Hematopoietic multipotent progenitor cell (in vitro differentiated cells): ENCODE measurements at places on chromosomes 7 and 10.
A peak's percentile ranks its signal among the peaks of the same experiment; 100 is the strongest.

- no peak for DNase-seq
Observed at GRCh38 chr10:31657434-31657872, 271.2 kb downstream of the ARHGAP12 start.

DNA sequence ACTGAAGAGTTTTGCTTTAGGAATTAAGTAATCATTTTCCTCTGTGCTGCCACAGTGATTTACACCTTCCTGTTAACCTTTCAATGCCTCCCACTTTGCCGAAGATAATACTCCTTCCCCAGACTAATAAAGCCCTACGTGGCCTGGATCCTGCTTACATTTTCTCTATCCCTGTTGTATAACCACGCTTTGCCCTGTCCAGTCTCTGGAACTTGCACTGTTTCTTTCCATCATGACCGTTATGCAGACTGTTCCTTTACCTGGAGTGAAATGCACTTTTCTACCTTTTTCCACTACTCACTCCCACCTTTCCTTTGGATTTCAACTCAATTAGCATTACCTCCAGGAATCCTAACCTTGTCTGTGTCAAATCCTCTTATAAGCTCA is 154.4 kb downstream of the PRKG1 start:
- DNase-seq = no peak

- no peak for DNase-seq
Observed at GRCh38 chr7:56250135-56250534, 133.9 kb upstream of the NUPR2 start.

GRCh38 chr7:2450198-2451107 is 25.7 kb downstream of the GRIFIN start:
- DNase-seq = no peak

DNA sequence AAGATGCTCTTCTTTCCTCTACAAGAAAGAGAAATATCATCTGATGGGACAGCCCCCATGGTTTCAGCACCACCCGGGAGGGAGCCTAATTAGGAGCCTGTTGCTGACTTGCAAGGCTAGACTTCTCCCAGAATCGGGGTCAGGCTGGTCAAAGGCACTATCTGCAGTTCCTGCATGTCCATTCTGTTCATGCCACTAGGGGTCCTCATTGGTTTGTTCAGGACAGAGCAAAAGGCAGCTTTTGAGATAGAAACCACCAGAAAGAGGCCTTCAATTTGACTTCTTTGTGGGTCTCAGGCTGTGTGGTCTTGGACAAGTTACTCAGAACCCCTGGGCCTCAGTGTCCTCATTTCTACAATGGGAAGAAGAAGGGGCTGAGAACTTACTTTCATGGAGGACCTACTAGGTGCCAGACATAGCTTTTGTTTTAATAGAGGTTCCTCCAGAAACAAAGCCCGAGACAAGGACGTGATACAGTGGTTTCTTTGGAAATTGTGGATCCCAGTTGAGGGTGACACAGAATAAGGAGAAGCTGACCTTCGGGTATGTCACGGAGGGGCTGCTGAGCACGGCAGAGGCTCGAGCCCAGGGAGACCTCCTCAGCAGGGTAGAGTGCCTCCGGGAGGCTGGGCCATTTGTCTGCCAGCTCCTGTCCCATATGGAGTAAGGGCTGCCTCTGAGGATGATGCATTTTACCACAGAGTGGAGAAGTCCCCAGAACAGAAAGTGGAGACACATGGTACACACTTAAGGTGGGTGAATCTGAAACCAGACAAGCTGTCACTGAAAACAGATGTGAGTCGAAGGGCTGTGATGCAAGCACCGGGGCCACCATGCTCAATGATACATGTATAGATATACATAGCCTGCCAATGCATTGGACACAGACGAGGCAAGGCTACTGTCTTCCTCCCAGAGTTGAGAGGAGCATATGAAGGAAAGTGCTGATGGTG is 33.1 kb upstream of the NEUROD6 start:
- DNase-seq = peak; percentile 72

DNA sequence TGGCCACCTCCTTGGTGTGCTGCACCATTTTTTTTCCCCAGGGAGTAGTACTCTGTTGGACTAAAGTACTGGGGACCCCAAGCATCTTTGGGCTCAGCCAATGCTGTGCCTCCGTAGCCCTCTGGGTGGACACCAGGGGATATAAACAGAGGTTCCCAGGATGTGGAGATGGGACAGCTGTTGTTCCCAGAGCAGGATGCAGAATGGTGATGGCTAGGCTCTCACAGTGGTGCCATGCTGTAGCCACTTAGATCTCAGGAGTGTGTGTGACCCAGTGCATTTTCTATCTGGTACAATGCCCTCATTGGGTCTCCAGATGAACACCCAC is 50.9 kb upstream of the SCIN start:
- no peak for DNase-seq

- DNase-seq = no peak
Observed at GRCh38 chr7:126979722-126980121, 273.0 kb downstream of the GRM8 start.

DNA sequence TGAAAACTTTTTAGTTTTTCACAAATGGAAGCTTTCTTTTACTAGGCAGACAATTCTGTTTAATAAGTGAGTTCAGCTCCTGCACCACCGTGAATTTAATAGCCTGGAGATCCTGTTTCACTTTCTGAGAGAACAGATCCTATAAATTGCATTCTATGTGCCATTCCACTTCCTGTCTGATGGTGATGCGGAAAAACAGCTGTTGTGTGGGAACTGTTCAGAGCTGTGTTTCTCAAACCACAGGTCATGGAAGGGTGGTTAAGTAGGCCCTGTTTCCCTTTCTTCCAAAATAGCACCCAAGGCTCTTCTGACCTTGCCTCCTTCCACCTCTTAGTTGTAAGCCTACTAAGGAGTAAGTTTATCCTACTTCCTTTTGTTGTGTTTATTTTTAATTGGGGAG is 97.2 kb upstream of the DKK1 start:
- peak; percentile 84 for DNase-seq

DNA sequence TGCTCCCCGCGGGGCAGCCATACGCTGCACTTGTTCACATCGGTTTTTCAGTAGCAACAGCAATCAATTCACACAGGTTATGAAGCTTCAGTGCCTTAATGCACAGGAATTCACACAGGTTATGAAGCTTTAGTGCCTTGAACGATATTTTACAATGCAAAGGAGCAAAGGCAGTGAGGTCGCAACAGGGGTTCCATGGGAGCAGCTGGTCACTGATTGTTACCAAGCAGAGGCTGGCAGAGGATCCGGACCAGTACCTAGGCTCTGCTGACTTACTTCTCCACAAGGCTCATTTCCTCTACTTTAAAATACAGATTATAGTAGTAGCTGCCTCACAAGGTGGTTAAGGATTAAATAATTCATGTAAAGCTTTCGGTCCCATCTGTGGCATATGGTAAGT is 95.2 kb upstream of the ODAD2 start:
- DNase-seq = no peak

DNA sequence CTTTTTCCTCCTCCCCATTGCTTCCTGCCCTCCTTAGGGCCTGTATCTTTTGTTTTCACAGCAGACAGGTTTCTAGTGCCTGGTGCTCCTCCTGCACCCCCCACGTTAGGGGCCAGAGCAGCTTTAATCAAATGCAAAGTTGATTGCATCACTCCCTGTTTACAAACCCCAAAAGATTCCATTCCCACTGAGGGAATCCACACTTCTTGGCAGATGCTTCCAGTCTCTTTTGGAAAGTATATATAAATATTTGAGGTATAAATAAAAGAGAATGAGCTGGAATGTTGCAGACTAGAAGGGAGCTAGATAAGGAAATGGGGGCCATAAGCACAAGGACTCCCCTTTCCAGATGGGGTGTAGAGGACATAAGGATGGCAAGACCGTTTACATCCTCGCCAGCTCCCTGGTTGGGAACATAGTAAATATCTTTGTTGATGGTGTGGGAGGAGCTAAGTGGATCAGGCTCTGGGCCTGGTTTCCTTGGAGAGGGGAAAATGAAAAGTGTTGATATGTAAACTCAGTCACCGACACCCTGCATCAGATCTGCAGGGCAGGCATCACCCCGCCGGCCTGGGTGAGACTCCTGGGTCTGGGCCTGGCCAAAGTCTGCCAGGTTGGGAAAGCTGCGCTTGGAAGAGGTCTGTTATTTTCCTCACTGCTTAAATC is 6.2 kb downstream of the RARRES2 start:
- DNase-seq = no peak

DNA sequence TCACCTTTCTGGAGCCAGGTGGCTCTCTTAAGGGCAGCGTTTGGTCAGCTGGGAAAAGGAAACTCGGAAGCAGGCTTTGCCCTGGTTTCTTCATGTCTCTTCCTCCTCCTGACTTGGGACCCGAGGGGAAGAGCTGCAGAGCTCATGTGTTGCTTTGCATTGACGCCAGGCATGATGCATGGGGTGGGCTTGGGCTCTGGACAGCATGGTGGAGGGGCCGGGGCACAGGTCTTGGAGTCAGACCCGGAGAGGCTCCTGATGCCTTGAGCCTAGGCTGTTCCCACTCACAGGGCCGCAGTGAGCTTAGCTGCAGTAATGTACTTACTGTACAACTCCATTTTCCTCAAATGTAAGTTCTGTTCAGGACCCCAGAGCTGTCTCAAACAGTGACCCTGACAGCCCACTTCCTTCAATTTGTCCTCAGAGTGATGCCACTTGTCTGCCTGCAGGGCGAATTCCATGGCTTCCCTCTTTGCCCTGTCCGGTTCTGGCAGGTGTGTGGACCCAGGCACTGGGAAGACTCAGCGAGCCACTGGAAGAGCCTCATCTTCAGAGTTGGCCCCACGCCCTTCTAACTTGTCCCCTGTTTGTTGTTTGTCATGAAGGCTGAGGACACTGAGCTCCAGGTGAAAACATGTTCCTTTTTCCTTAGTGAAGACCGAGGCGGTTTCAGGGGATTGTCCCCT is 50.2 kb downstream of the ZNF467 start:
- no peak for DNase-seq

GRCh38 chr10:89426230-89426868 is 12.0 kb downstream of the IFIT5 start:
- DNase-seq = peak; percentile 33

DNA sequence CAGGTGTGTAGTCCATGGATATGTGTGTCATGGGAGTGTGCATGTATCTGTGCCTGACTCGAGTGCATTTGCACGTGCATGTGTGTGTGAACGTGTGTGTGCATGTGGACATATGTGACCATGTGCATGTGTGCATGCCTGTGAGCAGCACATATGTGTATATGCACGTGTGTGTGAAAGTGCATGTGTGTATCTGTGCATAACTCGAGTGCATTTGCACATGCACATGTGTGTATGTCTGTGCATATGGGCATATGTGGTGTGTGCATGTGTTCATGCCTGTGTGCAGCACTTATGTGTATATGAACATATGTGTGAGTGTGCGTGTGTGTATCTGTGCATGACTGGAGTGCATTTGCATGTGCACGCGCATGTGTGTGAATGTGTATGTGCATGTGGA is 35.2 kb upstream of the GNA12 start:
- no peak for DNase-seq

DNA sequence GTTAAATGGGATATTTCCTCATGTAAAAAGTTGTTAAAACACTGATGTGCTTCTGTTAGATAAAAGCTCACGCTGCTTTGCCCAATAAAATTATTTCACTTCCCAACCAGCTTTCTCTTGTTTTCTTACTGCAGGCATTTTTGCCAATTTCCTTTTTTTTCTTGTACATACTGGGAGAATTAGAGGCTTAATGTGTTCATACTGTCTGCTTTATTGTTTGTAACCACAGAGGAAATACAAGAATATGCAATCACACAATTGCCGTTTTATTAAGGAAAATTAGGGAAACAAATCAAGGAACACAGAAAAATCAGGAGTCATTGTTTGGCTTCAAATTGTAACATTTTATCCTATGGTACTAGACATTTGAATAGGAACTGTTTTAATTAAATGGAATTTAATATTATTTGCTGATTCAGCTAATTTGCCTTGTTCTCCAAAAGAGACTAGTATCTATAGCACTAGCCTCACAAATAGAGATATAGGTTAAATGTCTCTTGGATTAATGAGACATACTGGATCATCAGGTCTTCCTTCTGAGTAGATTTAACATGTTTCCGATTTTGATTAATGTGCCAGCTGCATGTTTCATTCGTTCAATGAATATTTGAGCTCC is 6.4 kb upstream of the VWA2 start:
- no peak for DNase-seq

- no peak for DNase-seq
Observed at GRCh38 chr10:30493609-30494530, 59.9 kb downstream of the MAP3K8 start.

- no peak for DNase-seq
Observed at GRCh38 chr10:94366382-94366781, 3.6 kb upstream of the NOC3L start.

GRCh38 chr10:69869291-69869961 is 67.7 kb downstream of the COL13A1 start:
- DNase-seq = no peak
